ENCODE measurements at places on chromosomes 11 and 22. TPM values are rescaled to one million over a fixed set of nuclear protein-coding genes. Genes with fewer than 3 reads are reported as not detected.

- no peaks in the 10 kb centered on the region for H3K4me1 ChIP-seq
- H3K36me3 ChIP-seq: no peaks in the 10 kb centered on the region
- no peak overlapping the region for H3K27ac ChIP-seq
Measured at GRCh38 chr22:42142771-42143461, 12.3 kb upstream of the CYP2D6 start.

Gene MS4A6A
- not detected for polyA plus RNA-seq

Gene KRTAP5-10
- not detected for polyA plus RNA-seq

GRCh38 chr11:130217133-130218031, 57.8 kb downstream of the ST14 start:
- H3K27me3 ChIP-seq: peaks cover 20% of the 10 kb centered on the region
- H3K4me1 ChIP-seq: no peaks in the 10 kb centered on the region
- no peak overlapping the region for H3K27ac ChIP-seq
- H3K36me3 ChIP-seq: no peaks in the 10 kb centered on the region
- no peak for DNase-seq
- no peak overlapping the region for H3K4me3 ChIP-seq

DNA sequence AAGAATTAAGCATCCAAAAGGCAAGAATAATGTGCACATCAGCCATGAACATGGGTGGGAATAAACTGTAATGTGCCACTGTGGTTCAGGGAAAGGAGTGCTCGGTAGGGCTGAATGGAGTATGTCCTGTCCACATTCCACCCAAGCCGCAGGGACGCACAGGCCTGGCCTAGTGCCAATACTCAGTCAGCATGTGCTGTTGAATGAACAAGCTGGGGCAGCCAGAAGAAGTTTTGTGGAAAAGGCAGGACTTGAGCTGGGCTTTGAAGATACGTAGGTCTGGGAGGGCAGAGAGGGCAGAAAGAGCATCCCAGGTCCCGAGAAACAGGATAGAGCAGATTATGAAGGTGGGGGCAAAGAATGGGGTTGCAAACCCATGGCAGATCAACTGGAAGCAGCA, 60.0 kb upstream of the PLET1 start:
- no peak overlapping the region for H3K27ac ChIP-seq
- peaks cover 14% of the 10 kb centered on the region for H3K4me1 ChIP-seq
- peak; percentile 88 for DNase-seq
- no peaks in the 10 kb centered on the region for H3K36me3 ChIP-seq
- no peaks in the 10 kb centered on the region for H3K27me3 ChIP-seq

DNA sequence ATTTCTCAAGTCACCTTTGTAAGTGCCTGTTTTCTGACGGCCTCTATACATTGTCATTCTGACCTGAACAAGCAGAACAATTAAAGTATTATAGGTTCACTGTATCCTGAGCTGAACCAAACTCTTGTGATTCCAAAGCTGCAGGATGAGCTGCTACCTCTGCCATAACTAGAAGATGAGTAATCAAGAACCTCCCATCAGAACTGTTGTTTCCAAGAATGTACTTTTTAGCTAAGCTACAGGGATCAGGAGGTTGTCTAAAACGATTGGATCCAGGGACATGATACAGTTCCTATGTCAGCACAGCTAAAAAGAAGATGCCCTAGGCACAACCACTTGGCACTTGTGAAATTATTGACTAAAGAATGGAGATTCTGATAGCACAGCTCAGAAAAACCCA, 288.4 kb upstream of the CCDC90B start:
- H3K4me1 ChIP-seq: peaks cover 2% of the 10 kb centered on the region
- no peak overlapping the region for H3K27ac ChIP-seq
- no peaks in the 10 kb centered on the region for H3K27me3 ChIP-seq
- DNase-seq: no peak
- H3K36me3 ChIP-seq: no peaks in the 10 kb centered on the region

DNA sequence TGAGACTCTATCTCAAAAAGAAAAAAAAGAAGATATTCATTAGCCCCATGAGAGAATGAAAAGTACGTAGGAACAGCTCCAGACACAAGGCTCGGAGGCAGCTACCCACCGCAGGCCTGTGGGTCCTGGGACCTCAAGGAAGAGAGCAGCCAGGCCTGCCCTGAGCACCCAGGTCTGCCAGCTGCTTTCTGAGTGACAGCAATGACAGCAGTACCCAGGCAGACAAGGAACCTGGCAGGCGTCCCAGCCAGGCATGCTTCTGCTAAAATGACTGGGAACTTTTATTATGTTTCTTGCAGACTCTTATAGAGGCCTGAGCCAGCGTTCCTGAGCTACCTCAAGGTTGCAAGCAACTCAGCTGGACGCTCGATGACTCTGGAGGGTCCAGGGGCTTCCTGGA, 31.6 kb downstream of the CPT1A start:
- no peak overlapping the region for H3K4me3 ChIP-seq
- peaks cover 14% of the 10 kb centered on the region for H3K36me3 ChIP-seq
- H3K27me3 ChIP-seq: no peaks in the 10 kb centered on the region
- no peak for DNase-seq
- peaks cover 6% of the 10 kb centered on the region for H3K4me1 ChIP-seq

Gene OR8A1
- polyA plus RNA-seq: not detected

- peaks cover 7% of the 10 kb centered on the region for H3K4me1 ChIP-seq
- no peak overlapping the region for H3K27ac ChIP-seq
- no peak overlapping the region for H3K4me3 ChIP-seq
- no peak for DNase-seq
Measured at GRCh38 chr11:69920345-69921127, 101.3 kb upstream of the FGF3 start.

GRCh38 chr11:107824668-107825369, 33.8 kb downstream of the SLC35F2 start:
- no peak overlapping the region for H3K4me3 ChIP-seq
- peak; percentile 28 for DNase-seq
- H3K4me1 ChIP-seq: no peaks in the 10 kb centered on the region
- no peak overlapping the region for H3K27ac ChIP-seq

DNA sequence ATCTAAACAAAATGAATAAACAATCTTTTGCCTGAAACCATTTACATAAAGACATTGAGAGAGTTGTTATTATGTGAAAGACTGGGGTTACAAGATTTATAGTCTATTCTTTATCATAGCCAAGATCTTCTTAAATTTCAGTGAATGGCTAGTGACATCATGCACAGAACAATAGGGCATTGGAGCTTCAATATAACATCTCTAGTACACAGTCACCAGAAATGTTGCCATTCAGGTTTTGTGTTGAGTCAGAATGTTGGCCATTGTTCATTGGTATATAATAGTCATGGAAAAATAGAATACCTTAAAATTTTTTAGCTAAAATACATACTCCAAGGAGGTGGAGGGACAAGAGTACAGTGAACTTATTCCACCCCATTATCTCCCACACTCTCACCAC, 44.3 kb downstream of the SLC5A12 start:
- H3K27ac ChIP-seq: no peak overlapping the region
- H3K4me1 ChIP-seq: no peaks in the 10 kb centered on the region
- H3K4me3 ChIP-seq: no peak overlapping the region
- no peaks in the 10 kb centered on the region for H3K36me3 ChIP-seq

Gene CACNA1I
- 0.01 TPM for polyA plus RNA-seq

DNA sequence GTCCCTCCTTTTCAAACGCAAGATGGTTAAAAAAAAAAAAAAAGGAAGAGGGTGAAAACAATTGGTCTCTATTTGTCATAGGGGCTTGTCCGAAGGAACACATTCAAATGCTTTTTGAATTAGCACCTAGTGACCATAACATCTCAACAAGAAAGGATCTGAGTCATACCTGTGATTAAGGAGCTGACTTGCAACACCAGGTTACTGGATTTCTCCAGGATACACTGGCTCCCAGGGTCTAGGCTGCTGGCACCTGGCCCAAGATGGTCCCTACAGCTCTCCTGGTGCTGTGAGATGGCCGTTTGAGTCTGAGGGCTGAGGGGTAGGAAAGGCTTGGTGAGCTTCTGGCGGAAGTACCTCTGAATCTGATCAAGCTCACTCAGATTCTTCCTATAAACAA, 28.4 kb upstream of the UCP3 start:
- no peak overlapping the region for H3K27ac ChIP-seq
- H3K27me3 ChIP-seq: no peaks in the 10 kb centered on the region
- DNase-seq: peak; percentile 70
- no peaks in the 10 kb centered on the region for H3K4me1 ChIP-seq

Gene ILK
- 461 TPM for polyA plus RNA-seq

GRCh38 chr11:9138133-9138453, 46.7 kb upstream of the SCUBE2 start:
- no peak for DNase-seq
- H3K27ac ChIP-seq: peak overlapping the region; percentile 28
- no peaks in the 10 kb centered on the region for H3K27me3 ChIP-seq

- no peaks in the 10 kb centered on the region for H3K36me3 ChIP-seq
- H3K27me3 ChIP-seq: peaks cover 20% of the 10 kb centered on the region
- H3K27ac ChIP-seq: no peak overlapping the region
- no peaks in the 10 kb centered on the region for H3K4me1 ChIP-seq
- peak; percentile 75 for DNase-seq
Measured at GRCh38 chr11:44899959-44900358, 50.7 kb downstream of the TP53I11 start.

DNA sequence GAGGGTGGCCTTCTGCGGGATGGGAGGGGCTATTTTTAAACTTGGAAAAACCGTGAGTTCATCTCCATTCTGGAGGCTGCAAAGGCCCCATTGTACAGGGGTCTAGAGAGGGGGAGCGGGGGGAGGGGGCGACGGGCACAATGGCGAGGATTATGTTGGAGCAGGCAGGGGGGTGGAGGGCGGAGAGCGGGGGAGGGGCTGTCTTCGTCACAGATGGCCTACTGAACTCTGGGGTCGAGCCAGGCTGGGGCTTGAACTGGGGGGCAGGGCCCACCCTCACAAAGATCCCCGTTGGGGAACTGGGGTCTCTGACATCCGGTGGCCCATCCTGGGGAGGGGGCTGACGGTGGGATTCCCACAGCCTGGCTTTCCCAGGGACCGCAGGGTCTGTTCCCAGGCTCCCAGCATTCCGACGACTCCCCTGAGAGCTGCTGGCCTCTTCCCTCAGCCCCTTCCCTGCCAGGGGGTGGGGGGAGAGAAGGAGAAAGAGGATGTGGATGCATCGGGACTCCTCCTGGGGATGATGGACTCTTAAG, 3.4 kb upstream of the MCAM start:
- peaks cover 27% of the 10 kb centered on the region for H3K4me1 ChIP-seq
- DNase-seq: no peak
- no peak overlapping the region for H3K27ac ChIP-seq
- H3K4me3 ChIP-seq: no peak overlapping the region
- peaks cover 6% of the 10 kb centered on the region for H3K27me3 ChIP-seq

Gene GAS2L1
- polyA plus RNA-seq: 5.4 TPM

- no peak overlapping the region for H3K27ac ChIP-seq
- DNase-seq: no peak
- H3K36me3 ChIP-seq: no peaks in the 10 kb centered on the region
- H3K4me3 ChIP-seq: no peak overlapping the region
- peaks cover 3% of the 10 kb centered on the region for H3K27me3 ChIP-seq
- no peaks in the 10 kb centered on the region for H3K4me1 ChIP-seq
Measured at GRCh38 chr11:8209208-8209807, 40.5 kb upstream of the RIC3 start.

DNA sequence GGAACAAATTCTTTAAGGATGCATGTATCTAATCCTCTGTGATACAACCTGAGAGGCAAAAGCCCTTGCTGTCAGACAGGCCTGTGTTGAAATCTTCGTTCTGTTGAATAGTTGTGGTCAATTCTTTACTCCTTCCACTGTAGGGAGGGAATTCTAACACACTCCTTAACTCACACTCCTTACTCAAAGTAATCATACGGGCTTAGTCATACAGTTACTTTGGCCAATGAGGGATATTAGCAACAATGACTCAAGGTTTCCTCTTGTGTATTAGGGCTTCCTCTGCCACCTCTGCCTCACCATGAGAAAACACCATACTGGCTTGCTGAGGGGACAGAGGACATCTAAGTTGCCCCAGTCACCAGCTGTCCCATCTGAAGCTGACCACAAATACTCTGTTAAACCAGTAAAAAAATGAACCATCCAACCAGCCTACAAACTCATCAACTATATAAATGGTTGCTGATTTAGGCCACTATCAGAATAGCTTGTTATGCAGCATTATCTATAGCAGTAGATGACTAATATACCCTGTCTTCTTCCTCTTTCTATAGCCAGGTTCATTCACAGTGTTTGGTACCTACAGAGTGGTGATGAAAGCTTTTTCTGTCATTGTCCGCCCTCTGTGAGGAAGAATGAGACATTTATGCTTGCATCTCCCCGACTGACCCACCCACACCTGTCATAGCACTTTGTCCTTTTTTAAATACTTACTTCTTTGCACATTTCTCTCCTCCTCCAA, 322.8 kb upstream of the SYN3 start:
- H3K4me3 ChIP-seq: no peak overlapping the region
- no peaks in the 10 kb centered on the region for H3K27me3 ChIP-seq
- no peak overlapping the region for H3K27ac ChIP-seq
- DNase-seq: peak; percentile 57
- no peaks in the 10 kb centered on the region for H3K4me1 ChIP-seq
- H3K36me3 ChIP-seq: no peaks in the 10 kb centered on the region

GRCh38 chr22:37105154-37105553, 4.4 kb downstream of the TMPRSS6 start:
- H3K27ac ChIP-seq: no peak overlapping the region
- no peak overlapping the region for H3K4me3 ChIP-seq
- DNase-seq: no peak
- H3K36me3 ChIP-seq: no peaks in the 10 kb centered on the region

DNA sequence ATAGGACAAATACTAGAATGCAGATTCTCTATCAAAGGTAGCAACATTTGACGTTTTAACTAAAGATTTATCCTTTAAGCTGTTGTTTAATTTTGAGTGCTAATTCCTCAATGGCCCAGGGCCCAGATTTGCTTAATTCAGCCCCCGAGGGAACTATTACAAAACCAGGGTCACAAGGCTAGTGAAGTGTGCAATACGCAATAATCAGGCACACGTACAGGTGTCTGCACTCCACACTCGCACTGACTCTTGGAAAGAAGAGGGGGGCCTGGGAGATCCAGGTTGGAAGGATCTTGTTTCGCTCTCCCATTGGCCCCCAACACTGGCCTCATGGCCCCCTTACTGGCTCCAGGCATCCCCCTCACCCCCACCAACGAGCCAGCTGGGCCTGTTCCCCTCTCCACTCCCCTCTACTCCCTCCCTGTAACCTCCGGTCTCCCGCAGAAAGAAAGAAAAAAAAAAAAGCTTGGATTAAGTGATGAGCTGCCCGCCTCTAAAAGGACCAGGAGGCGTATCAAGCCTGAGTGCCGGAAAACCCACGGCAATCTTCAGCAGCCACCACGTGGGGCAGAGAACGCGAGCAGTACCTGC, 2.2 kb upstream of the KIRREL3 start:
- H3K4me1 ChIP-seq: peaks cover 5% of the 10 kb centered on the region
- no peaks in the 10 kb centered on the region for H3K36me3 ChIP-seq
- no peak overlapping the region for H3K4me3 ChIP-seq
- no peak for DNase-seq
- no peaks in the 10 kb centered on the region for H3K27me3 ChIP-seq
